ENCODE measurements at places on chromosomes 1 and 21.

- peak; percentile 75 for DNase-seq
These were observed 15.9 kb downstream of the RNU5D-1 start for GRCh38 chr1:44714944-44715571.

GRCh38 chr1:21828506-21829210, 16.6 kb downstream of the LDLRAD2 start:
- no peak for DNase-seq

- DNase-seq = no peak
These were observed 56.7 kb downstream of the PRRX1 start for GRCh38 chr1:170720661-170721060.

- no peak for DNase-seq
These were observed 16.3 kb upstream of the IFNLR1 start for GRCh38 chr1:24203404-24203803.

- no peak for DNase-seq
These were observed 55.2 kb downstream of the CENPF start for GRCh38 chr1:214658175-214658574.

GRCh38 chr21:43574741-43575472, 84.4 kb downstream of the HSF2BP start:
- no peak for DNase-seq

DNA sequence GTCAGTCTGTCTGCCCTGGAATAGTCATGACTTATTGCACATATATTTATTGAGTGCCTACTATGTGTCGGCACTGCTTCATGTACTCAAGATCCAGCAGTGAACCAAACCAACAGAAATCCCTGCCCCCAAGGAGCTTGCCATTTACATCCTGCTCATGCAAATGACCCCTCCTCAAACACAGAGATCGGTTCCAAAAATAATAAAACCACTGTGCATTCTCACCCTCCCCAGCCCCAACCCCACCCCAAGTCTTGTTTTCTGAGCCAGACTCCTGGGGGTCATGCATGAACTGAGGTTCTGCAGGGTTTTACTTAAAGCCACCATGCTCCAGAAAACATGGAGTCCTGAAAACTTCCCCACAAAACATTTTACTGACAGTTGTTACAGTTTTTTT, 61.9 kb downstream of the KIAA0040 start:
- DNase-seq = no peak

DNA sequence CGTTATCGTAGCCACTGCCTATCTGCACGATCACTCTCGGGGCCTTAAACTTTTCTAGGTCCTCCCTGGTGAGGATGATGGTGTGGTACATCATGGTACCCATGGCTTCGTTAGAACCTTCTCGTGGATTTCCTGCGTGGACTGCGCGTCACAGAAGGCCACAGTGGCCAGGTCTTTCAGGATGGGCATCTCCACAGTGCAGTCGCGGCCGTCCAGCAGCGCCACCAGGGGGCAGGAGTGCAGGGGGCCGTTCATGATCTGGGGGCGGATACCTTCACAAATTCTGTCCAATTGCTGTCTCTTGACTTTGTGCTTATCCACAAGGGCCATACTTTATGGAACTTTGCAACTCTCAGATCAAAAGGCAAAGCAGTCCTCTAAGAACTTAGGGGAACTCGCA, 69.6 kb downstream of the WLS start:
- DNase-seq = no peak

GRCh38 chr1:92274939-92275338, 23.8 kb downstream of the GLMN start:
- DNase-seq = no peak

- no peak for DNase-seq
These were observed 994 bp downstream of the RO60 start for GRCh38 chr1:193060406-193060805.

DNA sequence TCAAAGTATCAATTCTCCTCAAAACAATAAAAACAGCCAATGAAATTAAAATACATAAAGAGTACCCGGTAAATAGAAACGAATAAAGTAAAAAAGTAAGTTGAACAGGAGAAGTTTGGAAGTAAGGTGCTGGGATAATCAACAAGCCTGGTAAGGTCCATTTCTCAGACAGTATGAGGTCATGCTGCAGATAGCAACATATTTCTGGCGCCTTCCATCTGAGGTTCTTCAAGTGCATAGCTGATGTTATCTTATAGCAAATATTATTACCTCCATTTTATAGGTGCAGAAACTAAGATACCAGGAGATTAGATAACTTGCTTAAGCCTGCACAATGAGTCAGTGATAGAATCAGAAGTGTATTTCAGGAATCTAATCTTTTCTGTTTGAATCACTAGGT, 23.7 kb upstream of the CEP350 start:
- DNase-seq = peak; percentile 1

- DNase-seq = no peak
These were observed 84.3 kb downstream of the ELAVL4 start for GRCh38 chr1:50193002-50193401.

- DNase-seq = no peak
These were observed 11.6 kb downstream of the PCBP3 start for GRCh38 chr21:45655124-45655523.

- no peak for DNase-seq
These were observed 26.8 kb downstream of the NFIA start for GRCh38 chr1:61109158-61109557.

GRCh38 chr1:150012611-150013010, 2.1 kb upstream of the OTUD7B start:
- DNase-seq = no peak

DNA sequence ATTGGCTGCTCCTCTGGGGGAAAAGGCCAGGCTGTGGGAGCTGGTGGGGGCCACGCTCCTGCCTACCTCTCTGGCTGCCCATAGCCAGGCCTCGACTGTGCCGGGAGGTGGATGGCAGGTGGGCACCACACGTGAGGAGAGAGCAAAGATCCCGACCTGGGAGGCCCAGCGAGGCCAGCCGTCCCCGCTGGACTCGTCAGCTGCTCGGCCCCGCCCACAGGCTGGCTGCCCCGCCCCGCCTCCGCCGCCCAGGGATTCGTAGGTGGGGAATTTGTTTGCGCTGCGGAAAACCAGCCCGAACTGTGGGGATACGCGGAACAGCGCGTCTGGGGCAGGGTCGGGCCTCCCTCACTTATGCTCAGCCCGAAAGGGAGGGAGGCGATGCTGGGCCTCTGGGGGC, 31.7 kb downstream of the TP73 start:
- no peak for DNase-seq

DNA sequence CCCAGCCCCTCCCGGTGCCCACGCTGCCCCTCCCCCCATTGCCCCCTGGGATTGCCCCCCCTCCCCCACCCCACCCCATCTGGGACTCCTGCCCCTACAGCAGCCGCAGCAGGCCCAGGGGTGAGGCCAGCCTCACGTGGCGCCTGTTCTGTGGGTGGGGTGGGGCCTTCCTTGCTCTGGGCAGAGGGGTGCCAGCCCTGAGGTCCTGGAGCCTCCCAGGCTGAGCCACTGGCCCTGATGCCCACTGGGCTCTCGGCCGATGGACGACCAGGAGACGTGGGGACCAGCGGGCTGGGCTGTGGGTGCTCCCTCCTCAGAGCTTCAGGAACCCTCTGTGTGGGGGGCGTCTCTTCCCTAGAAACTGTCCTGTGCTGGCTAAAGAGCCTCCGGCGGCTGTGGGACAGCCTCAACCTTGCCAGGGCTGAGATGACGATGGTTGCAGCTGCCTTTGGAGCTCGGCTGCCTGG, 5.8 kb upstream of the C1orf159 start:
- DNase-seq = no peak

GRCh38 chr1:29391362-29391880, 155.1 kb downstream of the PTPRU start:
- no peak for DNase-seq

GRCh38 chr1:115771094-115771846, 2.8 kb upstream of the CASQ2 start:
- DNase-seq = no peak

DNA sequence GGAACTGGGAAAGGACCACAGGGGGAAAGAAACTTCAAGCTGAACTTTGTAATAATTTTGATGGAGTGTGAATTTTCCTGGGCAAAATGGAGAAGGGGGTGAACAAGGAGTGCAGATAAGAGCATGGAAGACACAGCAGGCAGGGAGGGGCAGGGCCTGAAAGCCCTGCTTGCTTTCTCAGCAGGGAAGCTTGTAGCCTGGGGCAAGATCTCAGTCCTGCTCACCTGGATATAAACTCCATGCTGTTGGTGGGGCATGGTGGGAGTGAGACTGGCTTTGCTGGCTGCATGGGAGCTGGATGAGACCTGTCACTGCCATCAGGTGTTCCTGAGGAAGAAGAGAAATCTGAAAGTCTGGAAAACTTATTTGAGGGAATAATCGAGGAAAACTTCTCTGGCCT, 58.7 kb upstream of the RC3H1 start:
- DNase-seq = no peak

GRCh38 chr21:45356251-45356650, 48.7 kb upstream of the COL18A1 start:
- DNase-seq = no peak

GRCh38 chr1:145983206-145983675, 13.1 kb downstream of the TXNIP start:
- no peak for DNase-seq

GRCh38 chr1:228043281-228043848, 36.6 kb downstream of the WNT3A start:
- peak; percentile 76 for DNase-seq

- DNase-seq = peak; percentile 85
These were observed at the start of gene CASZ1 for GRCh38 chr1:10796029-10796944. Gene CASZ1, minus strand, starts transcription at chr1:10796646. Its CDS starts 102,757 bp downstream, at chr1:10693889.

GRCh38 chr21:45393021-45393420, 11.9 kb upstream of the COL18A1 start:
- no peak for DNase-seq

DNA sequence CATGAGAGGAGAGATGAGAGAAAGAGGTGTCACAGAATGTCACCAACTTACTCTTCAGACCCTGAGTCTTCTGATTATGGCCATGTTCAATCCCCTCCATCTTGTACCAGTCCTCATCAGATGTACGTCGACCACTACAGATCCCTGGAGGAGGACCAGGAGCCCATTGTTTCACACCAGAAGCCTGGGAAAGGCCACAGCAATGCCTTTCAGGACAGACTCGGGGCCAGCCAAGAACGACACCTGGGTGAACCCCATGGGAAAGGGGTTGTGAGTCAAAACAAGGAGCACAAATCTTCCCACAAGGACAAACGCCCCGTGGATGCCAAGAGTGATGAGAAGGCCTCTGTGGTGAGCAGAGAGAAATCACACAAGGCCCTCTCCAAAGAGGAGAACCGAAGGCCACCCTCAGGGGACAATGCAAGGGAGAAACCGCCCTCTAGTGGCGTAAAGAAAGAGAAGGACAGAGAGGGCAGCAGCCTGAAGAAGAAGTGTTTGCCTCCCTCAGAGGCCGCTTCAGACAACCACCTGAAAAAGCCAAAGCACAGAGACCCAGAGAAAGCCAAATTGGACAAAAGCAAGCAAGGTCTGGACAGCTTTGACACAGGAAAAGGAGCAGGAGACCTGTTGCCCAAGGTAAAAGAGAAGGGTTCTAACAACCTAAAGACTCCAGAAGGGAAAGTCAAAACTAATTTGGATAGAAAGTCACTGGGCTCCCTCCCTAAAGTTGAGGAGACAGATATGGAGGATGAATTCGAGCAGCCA, 8.0 kb downstream of the ELOA start:
- peak; percentile 70 for DNase-seq

GRCh38 chr1:112722601-112723510, 7.7 kb upstream of the PPM1J start:
- DNase-seq = no peak

DNA sequence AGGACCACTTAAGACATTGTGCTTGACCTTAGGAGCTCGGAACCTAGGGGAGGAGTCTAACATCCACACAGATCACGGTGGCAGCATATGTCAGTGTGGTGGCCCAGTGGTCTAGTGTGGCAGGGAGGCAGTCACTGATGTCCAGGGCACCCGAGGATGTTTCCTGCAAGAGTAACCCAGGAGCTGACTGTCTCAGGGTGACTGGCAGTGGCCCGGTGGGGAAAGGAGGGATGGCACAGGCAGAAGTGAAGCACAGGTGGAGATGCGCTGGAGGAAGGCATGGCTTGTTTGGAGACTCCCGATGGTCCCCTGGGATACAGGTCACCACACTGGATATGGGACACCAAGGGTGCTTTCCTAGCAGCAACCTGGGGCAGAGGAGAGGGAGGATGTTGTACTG, 16.3 kb downstream of the CHIT1 start:
- DNase-seq = no peak

DNA sequence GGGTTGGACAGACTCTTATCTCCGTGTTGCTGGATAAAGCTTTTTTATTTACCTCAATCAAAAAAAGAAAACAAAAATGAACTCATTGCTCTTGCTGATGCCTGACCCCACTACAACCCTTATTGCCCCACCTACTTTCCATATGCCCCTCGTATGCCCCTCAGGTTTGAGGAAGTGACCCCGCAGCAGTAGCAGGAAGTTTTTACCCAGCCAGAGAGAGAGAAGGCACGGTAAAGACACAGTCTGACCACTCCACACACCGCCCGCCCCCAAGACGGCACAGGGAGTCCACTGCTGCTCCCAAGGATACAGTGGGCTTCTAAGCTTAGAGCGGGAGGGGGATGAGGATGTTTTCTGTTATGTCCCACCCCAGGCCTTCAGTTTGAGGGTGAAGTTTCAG, 9.8 kb downstream of the PLEKHO1 start:
- no peak for DNase-seq

- DNase-seq = no peak
These were observed 39.7 kb upstream of the EXO1 start for GRCh38 chr1:241808265-241808664.

DNA sequence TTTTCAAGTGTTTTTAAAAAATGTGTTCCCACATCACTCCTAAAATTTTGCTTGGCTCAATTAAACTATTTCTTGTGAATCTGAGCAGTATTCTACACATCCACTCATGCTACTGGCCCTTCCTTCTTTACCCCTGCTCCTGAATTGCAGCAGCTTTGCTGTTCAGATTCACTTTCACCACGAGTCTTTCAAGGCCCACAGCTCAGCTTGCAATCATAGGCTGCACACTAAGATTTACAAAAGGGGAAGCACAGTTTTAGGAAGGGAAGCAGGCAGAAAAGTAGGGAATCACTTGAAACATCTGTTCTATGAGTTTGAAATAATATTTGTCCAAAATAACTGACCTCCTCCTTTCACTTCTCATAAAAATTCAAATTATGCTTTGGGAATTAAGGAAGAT, 70.9 kb upstream of the EDEM3 start:
- no peak for DNase-seq

DNA sequence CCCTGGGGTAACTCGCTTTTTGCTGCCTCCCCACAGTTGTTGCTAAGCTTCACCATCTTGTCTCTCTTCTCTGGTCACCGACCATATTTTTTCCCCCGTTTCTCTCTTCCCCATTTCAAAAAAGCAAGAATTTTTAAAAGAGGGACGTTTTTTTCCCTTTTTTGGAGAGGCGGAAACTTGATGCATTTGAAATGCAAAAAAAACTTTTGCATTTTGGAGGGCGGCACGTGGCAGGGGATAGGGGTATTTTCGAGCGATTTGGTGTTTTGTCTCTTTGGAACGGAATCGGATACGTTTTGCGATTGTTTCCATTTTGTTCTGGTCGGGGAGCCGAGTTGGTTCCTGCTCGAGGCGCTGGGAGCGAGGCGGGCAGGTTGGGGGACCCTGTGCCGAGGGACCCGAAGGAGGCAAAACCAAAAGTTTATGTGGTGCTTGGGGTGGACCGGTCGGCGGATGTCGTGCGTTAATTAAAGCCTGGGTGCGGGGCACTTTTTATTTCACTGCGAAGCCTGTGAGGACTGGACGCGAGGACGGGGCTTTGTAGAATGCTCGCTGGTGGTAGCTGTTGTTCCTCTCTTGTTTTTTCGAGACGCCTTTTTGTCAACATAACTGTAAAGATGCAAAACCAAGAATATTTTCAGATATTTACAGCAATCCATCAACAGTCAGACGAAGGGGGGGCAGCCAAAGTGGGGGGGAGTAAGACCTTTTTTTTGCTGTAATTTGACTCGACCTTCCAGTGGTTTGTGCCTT, 884 bp downstream of the H3-3A start:
- peak; percentile 15 for DNase-seq

Measured in A549 (cell line).